ENCODE measurements at places on chromosomes 7 and 10.

- no peak for DNase-seq
Observed at GRCh38 chr10:8070440-8070839, 16.0 kb downstream of the GATA3 start.

DNA sequence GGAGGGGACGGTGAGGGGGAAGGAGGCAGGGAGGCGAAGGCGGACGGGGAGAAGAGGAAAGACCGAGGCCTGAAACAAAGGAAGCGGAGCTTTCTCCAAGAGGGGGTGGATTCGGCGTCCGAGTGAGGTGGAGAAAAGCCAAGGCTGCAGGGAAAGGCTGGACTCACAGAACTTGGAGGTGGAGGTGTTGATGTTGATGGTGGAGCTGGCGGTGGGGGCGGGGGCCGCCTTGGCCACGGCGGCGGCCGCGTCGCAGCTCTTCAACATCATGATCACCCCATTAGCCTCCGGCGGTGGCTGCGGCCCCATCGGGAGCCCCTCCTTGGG is 578 bp downstream of the CACUL1 start:
- DNase-seq = peak; percentile 17

- DNase-seq = no peak
Observed at GRCh38 chr7:120856198-120856597, 1.7 kb downstream of the TSPAN12 start.

GRCh38 chr7:71472962-71473361 is 341.0 kb downstream of the GALNT17 start:
- DNase-seq = no peak

DNA sequence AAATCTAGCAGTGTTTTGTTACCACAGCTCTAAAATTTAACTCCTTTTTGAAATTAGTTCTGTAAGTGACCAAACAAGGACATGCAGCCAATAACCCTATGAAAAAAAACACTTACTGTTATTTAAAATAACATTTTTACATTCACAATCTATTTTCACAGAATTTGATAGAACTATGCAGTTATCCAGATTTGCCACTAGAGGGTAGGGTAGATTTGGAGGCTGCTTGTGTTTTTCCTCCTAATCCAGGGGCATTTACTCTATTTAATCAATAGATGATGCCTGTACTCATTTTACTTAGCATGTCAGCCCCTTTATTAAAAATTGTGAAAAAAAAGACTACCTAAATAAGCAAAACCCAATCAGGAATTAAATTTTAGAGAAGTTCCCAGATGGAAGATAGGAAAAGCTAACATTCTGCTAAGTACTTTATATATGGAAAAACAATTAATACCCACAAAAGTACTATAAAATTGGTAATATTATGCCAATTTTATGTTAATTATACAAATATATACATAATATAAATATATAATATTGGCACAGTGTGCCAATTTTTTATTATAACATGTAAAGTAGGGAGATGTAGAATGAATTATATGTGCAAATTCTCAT is 18.1 kb upstream of the LIPK start:
- no peak for DNase-seq

- DNase-seq = no peak
Observed at GRCh38 chr10:24723386-24723787, 300 bp downstream of the ARHGAP21 start.

- no peak for DNase-seq
Observed at GRCh38 chr7:47327698-47328391, 254.1 kb downstream of the TNS3 start.

DNA sequence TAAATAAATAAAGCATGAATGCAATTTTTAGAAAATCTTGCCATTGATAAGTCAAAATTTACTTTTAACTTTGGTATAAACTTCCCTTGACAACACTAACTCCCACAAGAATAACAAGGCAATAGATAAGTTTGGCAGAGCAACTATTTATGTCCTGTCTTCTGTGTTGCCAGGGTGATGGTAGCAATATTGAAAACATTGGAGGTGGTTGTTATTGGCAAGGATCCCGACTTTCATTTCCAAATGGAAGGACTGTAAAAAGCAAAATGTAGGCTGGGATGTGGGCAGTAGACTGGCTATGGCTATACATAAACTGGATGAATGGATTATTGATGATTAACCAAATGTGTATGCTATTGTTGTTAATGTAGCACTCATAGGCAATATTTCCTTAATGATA is 134.9 kb upstream of the CACNA2D1 start:
- no peak for DNase-seq

- DNase-seq = no peak
Observed at GRCh38 chr7:34928052-34928451, 109.2 kb downstream of the DPY19L1 start.

DNA sequence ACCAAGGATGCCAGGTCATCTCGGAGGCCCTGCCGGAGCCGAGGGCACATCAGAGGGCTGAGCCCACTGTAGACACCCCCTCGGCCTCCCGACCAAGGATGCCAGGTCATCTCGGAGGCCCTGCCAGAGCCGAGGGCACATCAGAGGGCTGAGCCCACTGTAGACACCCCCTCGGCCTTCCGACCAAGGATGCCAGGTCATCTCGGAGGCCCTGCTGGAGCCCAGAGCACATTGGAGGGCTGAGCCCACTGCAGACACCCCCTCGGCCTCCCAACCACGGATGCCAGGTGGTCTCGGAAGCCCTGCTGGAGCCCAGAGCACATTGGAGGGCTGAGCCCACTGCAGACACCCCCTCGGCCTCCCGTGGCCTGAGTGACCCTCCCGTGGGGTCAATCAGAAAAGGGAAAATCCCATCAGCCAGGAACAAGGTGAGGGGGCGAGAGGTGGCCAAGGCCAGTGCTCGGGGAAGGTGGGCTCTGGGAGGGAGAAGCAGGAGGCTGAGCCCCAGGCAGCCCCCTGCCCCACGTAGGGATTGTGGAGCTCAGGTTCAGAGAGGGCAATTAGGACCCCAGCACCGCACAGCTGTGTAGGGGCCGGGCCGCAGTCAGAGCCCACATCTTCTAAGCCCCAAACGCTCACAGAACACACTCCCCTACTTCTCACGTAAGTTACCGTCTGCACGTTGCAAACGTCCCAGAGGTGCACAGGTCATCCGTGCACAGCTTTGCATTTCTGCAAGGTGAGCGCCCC is 37.6 kb upstream of the FOXL3 start:
- DNase-seq = no peak

- DNase-seq = no peak
Observed at GRCh38 chr7:44144426-44144967, 3.4 kb upstream of the MYL7 start.

GRCh38 chr7:137454246-137454724 is 110.8 kb upstream of the PTN start:
- DNase-seq = no peak

DNA sequence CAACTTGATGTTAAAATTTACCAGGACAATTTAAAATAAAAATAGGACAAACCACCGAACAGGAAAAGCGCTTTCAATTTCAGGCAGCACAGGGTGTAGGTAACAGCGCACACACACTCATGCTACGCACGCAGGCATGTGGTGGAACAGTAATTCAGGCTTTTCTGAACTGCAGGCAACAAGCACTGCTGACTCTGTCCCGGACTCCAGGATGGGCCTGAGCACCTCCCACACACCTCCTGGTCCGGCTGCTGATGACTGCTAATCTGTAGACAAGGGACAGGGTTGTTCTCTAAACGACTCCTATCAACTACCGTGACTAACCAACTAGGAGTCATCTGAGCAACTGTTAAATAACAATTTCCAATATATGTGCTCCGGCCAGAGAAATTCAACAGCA is 192.6 kb upstream of the FRMD4A start:
- no peak for DNase-seq

DNA sequence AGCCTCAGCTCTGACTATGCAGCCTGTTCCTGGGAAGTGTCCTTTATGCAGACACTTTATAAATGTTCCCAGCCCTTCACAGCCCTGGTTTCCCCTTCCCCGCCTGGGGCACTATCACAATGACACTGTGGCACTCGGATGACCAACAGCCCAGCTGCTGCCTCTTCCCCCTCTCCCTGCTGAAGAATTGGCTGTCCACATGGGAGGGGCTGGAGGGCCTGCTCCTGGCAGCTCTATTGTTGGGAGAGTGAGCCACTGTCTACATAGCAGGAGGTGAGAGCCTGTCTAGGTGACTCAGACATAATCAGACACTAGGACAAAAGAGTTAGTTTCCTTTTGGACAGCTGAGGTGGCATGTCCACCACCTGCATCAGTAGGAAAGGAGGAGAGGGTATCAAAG is 437.5 kb downstream of the PLXNA4 start:
- DNase-seq = no peak

DNA sequence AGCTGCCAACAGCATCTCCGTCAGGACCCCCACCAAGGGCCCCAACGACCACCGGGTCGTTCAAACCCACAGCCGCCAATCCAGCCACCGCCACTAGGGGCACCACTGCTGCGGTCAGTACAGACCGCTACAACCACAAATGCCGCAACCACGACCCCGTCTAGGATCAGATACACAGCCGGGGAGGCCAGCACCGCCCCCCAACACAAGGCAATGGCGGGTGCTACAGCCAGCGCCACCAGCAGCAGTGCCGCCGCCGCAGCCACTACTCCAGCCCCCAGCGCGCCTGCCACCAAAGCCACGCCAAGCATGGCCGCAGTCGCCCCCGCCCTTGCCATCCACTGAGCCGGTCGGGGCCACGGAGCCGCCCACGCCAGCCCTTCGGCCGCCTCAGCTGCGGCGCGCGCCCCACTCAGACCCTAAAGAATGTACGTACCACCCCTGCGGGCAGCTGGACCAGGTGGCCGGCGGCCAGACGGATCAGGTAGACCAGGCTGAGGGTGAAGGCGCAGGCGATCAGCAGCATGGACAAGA is 473 bp downstream of the CYP51A1 start:
- DNase-seq = no peak

DNA sequence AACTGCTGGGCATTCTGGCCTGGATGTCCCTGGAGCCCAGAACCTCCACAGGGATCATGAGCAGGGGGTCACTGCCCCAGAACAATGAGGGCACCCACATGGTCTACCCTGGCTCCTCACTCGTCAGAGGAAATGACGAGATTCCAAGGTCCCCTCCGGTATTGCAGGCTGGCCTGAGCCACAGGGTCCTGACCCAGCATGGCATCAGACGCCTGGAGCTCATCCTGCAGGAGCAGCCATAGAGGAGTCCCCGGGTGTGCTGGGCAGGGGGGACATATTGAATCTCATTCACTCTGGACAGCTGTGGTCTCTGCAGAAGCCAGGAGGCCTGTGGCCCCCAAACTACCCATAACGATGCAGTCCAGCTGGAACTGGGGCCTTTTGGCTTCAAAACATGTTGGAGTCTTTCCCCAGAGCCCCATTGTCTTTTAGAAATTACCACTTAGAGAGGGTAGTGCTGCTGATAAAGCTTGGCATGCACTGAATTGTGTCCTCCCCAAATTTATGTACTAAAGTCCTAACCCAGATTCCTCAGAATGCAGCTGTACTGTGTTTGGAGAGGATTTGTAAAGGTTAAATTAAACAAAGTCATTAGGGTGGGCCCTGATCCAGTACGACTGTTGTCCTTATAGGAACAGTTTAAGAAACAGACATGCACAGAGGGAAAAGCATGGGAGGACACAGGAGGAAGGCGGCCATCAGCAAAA is 27.7 kb downstream of the ANXA8 start:
- DNase-seq = no peak

DNA sequence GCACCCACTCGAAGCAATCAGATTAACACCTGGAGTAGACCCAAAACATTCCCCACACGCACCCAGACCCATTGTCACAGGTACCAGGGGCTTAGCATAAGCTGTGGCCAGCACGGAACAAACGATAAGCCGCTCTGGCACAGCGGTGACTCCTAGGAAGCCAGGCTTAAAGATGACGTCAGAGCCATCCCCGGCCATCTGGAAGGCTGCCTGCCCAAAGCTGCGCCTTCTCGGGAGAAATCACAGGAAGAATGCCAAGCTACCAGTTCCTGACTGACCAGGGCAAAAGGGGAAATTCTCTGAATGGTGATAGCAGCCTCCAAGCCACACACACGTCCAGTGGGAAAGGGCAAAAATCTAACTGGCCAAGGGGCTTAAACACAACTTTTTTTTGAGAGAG is 13.0 kb upstream of the WIPI2 start:
- no peak for DNase-seq

DNA sequence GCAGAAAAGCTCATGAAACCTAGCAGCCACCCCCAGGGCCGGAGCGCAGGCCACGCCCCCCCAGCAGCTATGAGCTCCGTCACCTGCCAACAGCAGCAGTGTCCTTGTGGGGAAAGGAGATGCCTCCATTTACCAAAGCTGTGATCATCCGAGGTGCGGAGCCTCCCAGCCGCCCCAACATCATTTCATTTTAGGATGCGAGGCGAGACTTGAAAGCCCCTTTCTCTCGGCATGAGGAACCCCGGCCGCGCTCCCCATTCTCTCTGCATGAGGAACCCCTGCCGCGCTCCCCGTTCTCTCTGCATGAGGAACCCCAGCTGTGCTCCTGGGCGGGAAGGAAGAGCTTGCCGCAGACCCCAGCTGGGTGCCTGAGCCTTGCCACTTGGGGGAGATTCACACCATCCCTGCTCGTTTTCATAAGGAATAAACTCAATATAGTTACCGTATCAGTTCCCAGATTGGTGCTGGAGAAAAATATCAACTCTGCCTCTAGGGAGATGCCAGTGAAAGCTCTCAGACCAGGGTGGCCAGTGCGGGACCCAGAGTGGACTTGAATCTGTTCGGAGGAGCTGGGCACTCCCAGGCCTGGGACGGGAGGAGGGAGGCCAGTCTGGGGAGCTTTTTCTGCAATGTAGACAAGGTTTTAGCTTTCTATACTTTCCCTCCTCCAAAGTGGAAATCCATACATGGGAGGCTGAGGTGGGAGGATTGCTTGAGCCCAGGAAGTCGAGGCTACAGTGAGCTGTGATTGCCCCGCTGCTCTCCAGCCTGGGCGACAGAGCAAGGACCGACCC is 35.0 kb downstream of the JAKMIP3 start:
- no peak for DNase-seq

DNA sequence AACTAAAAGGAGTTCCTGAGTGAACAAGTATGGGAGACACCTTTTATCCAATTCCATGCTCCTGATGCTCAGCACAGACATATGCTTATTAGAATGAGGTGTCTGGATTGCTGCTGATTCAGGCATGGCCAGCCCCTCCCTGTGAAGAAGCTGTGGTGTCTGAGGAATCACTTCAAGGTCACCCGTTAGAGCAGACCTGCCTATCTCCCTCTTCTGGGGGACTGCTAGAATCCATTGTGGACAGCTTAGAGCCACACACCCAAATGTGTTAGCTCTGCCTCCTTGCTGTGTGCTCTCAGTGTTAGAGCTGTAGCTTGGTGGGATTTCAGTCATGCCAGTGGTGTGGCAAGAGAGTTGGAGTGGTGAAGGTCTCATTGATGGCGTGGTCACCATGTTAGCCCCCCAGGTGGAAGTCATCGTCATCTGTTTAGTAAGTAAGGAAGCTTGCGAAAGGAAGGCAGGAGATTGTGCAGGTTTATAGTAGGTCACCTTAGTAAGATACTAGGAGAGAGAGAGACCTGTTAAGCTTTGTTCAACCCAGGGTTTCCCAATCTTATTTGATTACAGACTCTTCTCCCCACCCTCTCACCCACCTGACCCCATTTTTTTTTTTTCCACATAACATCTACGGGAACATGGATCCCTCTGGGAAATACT is 12.8 kb downstream of the PRXL2A start:
- no peak for DNase-seq

Measured in cortex of kidney (tissue), 1 donor.